Stimulated activated CD8-positive, alpha-beta memory T cell treated with anti-CD3 and anti-CD28 coated beads, Interleukin-2, amount 100 ng/mL, for 1 hour (primary cell): ENCODE measurements at places on chromosomes 3 and 15.

DNA sequence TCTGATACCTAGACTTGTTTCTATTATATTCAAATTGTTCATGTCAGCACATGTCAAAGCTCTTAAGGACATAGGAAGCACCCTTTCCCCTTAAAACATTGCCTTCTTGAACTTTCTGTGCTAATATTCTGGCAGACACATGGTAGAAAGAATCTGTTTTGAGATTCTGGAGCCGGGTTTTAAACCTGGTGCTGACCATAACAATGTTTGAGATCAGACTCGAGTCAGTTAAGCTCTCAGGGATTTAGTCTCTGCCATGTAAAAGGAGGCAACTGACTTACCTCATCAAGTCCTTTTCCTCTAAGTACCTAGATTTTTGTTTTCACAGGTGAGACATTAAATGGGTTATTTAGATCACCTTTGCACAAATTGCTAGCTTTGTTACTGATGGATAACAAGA is 38.9 kb downstream of the RBMS3 start:
- no peak for DNase-seq

DNA sequence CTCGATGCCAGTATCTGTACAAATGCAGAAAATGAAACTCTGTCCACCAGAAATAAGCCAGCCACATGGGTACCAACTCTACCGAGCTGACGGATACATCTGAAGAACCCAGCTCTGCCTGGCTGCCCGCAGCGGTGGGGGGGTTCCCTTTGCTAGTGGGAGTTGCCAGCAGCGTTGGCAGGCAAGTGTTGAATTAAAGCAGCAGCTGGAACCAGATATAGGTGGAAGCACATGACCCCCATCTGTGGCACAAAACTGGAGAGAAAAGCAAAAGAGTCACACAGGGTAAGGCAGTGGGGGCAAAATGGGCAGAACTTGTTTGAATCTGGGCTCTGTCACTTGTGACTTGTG is 17.9 kb downstream of the CRYGS start:
- DNase-seq: no peak

- no peak for DNase-seq
Observed at GRCh38 chr3:65828706-65829105, 210.0 kb downstream of the MAGI1 start.

GRCh38 chr3:124783696-124784095 is 53.4 kb downstream of the UMPS start:
- DNase-seq: no peak

DNA sequence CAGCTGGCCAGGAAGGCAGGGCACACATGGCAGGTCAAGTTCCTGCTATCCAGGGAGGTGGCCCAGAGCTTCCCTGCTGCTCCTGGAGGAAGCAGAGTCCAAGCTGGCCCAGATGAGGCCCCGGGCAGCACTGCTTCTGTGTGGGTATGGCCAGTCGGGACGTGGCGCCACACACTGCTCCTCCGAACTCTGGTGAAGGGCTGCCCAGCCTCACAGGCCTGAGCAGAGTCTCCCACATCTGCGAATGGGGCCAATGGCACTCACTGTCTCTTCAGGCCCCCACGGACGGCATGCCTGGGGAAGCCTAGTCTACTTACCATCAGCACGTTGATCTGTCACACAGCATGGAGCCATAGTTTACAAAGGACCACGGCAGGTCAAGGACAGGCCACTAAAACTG is 2.5 kb upstream of the PLA2G4F start:
- DNase-seq: no peak

GRCh38 chr15:92020804-92021203 is 167.3 kb downstream of the SLCO3A1 start:
- no peak for DNase-seq

- DNase-seq: no peak
Observed at GRCh38 chr3:60698117-60698516, 553.1 kb downstream of the FHIT start.

DNA sequence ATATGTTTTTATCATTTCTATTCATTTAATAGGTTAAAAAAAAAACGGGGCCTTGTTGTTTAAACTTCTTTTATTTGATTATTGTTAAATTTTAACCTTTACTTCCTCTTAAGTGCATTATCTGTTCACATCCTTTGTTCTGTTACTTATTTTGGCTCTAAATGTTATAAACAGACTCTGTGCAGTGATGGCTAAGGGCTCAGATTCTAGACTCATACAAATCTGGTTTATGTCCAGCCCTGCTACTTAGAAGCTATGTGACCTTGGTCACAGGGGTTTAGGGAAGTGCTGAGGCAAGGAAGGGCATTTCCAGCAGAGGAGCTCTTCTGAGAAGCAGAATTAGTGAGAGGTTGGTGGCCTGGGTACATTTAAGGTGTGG is 55.3 kb upstream of the VILL start:
- DNase-seq: no peak

DNA sequence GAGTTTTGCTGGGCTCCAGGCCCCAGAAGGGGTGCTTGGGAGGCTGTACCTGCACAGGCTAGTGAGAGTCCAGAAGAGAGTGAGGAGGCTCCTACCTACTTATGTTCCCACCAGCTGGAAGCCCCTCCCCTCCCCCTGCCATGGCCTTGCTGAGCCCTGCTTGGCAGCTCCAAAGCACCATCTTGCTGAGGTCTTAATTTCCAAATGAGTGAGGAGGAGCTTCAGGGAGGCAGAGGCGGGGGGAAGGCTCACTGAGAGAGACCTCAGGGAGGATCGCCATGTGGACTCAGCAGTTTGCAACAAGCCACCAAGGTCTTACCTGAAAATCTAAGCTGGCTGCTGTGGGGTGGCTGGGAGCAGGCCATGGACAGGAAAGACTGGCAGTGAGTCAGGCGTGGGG is 8.7 kb upstream of the CACNA2D2 start:
- no peak for DNase-seq

DNA sequence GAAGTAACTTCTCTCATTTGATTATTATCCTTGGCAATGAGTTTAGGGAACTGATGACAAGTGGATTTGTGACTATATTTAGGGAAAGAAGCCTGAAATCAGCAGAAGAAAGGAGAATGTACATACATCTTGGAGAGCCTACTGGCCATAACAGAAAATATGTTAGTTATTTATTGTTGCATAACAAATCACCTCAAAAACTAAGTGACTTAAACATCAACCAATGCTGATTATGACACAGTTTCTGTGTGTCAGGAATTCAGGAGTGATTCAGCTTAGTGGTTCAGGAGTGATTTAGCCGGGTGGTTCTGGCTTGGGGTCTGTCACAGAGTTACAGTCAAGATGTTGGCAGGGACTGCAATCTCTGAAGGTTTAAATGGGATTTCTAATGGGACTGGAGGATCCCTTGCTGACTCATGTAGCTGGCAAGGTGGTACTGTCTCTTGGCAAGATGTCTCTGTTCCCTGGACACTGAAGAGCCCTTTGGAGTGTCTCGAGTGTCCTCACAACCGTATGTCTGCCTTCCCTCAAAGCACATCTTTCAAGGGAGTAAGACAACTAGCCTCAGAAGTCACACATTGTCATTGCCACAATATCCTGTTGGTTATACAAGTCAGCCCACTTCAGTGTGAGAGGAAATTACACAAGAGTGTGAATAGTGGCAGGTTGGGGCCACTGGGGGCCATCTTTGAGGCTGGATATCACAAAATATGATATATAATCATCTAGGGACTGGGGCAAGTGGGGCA is 248.9 kb downstream of the SV2B start:
- no peak for DNase-seq

- DNase-seq: no peak
Observed at GRCh38 chr3:151382671-151383070, 1.9 kb downstream of the P2RY12 start.

DNA sequence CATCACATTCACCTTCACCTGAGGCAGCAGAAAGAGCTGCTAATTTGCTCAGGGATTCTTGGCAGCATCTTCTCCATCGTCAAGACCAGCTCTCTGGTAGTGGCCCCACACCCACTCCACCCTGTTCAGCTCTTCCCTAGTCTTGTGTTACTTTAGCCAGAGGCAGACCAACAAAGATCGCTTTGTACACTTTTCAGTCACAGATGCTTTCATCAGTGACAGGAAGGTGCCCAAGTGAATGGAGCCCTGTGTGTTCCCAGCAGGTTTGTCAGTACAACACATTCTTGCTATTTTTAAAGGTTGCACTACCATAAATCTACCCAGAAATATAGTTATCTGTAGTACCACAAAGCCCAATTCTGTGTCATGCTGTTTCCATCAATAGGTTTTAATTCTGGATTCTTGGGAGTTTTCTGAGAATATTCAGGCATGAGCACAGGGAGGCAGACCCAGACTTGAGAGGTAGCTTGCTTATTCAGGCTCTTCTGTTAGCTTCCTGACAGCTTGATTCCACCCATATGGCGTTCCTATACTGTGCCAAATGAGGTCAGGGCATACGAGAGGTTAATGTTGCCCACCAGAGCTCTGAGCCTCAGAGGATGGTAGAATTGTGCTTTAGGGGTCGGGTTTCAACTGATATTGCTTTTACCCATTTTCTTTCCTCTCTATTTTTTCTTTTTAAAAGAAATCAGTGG is 109.8 kb upstream of the MANF start:
- no peak for DNase-seq

GRCh38 chr3:71372241-71372768 is 211.2 kb downstream of the FOXP1 start:
- DNase-seq: no peak

DNA sequence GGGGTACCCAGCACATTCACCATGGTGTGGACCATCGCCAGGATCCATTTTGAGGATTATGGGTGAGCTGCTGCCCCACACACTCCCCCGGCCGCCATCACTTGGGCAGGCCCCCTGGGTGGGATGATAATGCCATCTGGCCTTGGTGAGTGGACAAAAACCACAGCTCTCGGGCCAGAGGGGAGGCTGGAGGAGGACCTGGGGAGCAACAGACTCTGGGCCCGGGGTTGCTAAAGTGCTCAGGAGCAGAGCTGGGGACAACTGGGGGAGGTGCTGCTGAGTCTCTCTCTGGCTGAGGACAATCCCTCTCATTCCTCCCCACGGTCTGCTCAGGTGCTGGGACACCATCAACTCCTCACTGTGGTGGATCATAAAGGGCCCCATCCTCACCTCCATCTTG is 29.0 kb downstream of the VIPR1 start:
- no peak for DNase-seq

- no peak for DNase-seq
Observed at GRCh38 chr15:77457905-77458265, 37.2 kb downstream of the HMG20A start.

GRCh38 chr3:181103605-181104004 is 114.1 kb upstream of the DNAJC19 start:
- no peak for DNase-seq

DNA sequence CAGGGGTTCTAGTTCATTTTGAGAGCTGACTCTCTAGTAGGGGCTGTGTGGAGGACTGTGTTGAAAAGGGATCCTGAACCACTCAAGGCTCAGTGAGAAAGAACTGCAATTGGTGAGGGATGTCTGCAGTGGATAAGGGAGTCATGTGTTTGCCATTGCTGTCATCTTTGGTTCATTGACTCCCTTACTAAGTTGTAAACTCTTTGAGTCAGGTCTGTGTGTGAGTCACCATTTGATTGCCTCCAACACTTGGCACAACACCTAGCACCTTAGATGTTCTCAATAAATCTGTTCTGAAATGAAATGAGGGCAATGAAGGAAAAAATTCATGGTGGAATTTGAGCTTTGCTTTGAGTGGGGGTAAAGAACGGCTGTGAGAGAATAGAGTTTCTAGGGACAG is 51.7 kb downstream of the PLS1 start:
- no peak for DNase-seq

DNA sequence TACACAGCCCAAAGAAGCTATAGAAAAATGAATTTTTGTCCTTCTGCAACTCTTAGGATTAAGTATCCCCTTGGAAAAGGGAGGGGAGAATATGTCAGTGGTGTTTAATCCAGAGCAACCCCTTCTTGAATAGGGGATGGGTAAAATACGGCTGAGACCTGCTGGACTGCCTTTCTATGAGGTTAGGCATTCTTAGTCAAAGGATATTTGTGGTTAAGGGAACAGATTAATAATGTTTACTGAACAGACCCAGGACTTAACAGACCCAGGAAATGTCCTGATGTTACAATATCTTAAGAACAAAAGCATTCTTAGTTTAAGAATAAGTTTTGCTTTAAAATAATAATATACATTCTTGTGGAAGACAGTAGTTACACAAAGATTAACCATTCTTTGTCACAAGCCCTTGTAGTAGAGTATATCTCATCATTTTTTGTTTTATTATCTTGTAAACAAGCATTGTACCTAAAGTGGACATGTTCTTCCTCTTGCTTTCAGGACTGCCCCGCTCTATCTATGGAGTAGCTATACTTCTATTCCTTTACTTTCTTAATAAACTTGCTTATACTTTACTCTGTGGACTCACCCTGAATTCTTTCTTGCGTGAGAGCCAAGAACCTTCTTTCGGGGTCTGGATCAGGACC is 43.8 kb upstream of the B3GALNT1 start:
- DNase-seq: no peak

DNA sequence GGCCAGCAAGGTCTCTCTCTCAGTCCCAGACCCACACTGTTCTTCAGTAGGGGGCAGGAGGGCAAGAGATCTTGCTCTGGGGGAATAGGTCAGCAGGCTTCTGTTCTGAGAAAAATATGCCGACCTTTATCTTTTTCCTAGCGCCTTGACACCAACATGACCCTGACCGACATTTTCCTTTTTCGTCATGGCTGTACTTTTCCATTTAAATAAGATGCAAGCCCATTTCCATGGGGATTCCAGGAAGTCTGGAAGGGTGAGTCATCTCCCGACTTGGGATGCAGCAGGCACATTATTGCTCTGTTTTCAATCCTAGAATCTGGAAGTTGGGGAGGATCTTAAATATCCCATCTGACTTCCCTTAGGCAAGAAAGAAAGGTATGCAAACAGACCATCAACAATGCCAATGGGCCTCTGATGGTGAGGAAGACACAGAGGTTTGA is 261.5 kb upstream of the LRTM1 start:
- no peak for DNase-seq

DNA sequence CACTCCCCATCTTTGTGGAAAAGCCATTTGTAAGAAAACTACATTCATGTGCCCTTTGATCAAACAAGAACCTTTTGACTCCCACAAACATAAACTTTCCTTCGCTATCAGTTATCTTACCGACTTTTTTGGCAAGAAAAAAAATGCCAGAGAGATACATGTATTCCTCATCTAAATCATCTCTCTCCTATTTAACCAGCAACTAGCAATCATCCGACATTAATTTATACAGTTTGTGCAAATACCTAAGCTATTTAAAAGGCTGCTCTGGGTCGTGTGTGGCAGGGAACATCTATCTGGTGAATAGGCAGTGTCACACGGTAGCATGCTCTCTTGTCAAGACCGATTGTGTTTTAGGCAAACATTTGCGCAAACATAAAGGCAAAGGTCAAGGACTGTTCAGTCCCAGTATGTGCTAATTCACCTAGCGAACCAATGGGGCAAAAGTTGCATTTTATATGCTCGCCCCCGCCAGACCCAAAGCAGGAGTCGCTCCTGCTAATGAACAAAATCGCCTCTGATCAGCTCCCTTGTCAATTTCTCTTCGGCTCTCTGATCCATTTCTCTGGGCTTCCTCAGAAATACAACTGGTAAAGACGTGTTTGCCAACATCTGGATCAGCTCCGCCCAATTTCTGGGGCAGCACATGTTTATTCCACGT is 37.7 kb downstream of the ZIC4 start:
- no peak for DNase-seq
